RPMI8226 (cell line): ENCODE measurements at places on chromosomes 6 and 20.

GRCh38 chr6:160991406-160992060, at the start of gene MAP3K4:
MAP3K4 (plus strand) TSS chr6:160991769; CDS start chr6:160991932, 163 bp downstream.
- DNase-seq = peak; percentile 79

DNA sequence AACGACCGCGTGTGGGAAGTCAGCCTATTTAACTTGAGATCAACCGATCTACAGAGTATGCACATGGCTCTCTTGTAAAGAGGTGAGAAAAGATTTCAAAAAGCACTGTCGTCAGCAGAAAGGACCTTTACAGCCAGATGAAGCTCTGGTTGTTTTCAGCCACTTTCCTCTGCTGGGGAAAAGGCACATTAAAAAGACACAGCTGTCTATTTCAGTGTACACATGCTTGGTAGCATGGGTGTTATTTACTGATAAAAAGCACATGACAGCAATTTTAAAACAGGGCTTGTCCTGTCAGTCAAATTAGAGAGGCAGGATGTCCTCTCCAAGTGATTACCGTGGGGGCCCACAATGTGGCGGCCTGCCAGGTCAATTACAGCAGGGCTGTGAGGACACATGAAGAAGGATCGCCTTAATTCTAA, 188.9 kb downstream of the PRKN start:
- peak; percentile 19 for DNase-seq

- DNase-seq = peak; percentile 66
Measured at GRCh38 chr20:38692436-38693411, 31.6 kb upstream of the SLC32A1 start.

GRCh38 chr20:53004267-53004813, 32.2 kb downstream of the TSHZ2 start:
- no peak for DNase-seq
